ENCODE measurements at places on chromosomes 2 and 18.

DNA sequence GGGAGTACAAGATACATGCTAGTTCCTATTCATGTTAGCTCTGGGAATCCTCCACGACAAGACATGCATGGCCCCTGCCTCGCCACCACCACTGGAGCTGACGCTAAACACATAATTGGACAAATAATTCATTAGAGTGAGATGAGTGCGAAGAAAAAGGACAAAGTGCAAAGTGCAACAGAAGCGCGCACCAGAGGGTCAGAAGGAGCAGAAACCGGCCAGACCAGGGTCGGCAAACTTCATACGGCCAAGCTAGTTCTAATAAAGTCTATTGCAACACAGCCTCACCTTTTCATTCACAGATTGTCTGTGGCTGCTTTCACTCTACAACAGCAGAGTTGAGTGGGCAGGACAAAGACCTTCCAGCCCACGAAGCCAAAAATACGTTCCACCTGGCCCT lies 266.1 kb upstream of the KLHL29 start:
- DNase-seq, result no peak

- no peak for DNase-seq
Measured at GRCh38 chr18:10732990-10733389, 207.2 kb downstream of the NAPG start.

DNA sequence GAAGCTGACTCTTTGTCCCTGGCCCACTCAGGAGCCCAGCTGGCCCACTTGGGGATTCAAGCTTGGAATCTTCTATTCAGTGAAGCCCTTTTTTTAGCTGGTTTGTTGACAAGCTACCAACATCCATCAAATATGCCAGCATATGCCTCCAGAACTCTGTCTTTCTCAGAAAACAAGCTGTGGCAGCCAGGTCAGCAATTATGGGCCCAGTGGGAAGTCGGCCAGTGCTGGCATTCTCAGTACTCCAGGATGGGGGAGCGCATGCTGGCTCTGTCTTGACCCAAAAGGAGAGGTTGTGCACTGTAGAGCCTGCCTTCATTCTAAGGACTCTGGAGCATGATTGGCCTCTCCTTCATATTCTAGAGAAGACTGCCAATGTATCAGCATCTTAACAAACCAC lies 401.5 kb downstream of the CNTNAP5 start:
- DNase-seq, result no peak

- no peak for DNase-seq
Measured at GRCh38 chr2:168662651-168663208, 139.7 kb upstream of the NOSTRIN start.

- no peak for DNase-seq
Measured at GRCh38 chr2:41194230-41194629, 742.3 kb upstream of the SLC8A1 start.

GRCh38 chr18:22296304-22296703 lies 121.4 kb downstream of the CTAGE1 start:
- no peak for DNase-seq

DNA sequence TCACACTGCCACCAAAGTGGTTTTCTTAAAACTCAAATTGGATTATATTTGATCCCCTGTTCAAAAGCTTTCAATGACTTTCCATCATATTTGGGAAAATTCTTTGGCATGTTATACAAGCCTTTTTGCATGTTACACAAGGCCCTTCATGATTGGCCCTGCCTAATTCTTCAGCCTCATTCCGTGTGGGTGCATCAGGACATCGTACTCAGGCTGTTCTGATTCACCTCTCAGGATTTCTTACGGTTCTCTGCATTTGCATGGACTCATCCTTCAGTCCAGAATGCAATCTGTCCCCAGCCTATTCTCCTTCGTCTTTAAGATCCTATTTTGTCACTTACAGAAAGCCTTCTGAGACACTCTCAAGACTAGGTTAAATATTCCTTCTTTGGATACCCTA lies 107.8 kb downstream of the LYPD1 start:
- no peak for DNase-seq

All from CD4-positive, alpha-beta T cell treated with Interleukin-15 for 4 hours (primary cell).